Amniotic epithelial cell (primary cell): ENCODE measurements at places on chromosomes 13 and 19.

DNA sequence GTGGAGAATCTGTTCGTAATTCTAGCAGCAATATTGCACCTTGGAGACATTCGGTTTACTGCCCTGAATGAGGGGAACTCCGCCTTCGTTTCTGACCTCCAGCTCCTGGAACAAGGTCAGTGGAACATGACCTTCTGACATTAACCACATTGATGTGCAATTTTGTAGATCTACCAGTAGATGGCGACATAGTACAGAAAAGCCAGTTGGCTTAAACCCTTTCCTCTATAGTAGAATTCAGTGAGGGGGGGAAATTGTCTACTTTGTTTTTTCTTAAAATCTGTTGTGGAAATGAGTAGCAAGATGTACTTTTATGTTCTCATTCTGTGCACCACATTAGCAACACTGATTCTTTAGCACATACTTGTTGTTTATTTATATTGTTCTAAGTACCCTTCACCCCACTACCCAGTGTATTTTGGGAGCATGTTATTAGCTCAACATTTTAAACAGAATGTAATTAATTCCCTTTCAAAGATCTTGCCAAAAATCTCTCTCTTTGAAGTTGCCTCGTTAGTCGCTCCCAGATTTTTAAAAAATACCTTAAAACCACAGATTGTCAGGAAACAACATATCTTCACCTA lies 332.2 kb downstream of the MYO16 start:
- peak; percentile 76 for DNase-seq

GRCh38 chr13:96525715-96526114 lies 435.8 kb downstream of the HS6ST3 start:
- DNase-seq: no peak

DNA sequence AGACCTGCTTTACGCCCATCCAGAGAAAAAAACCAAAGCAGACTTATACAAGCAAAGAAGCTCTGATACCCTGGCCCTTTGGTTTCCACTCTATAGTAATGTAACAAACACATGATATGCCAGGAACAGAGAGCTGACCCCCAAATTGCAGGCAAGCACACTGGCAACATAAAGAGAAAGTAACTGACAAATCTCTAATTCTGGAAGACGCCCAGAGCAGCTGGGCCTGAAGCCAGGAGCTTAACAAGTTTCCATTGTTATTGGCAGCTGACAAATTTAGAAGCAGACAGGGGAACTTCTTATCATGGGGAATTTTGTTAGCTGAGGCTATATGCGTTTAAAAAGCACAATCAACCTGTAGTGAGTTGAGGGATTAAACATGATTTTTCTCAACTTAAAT lies 158.0 kb downstream of the DLEU7 start:
- peak; percentile 13 for DNase-seq

DNA sequence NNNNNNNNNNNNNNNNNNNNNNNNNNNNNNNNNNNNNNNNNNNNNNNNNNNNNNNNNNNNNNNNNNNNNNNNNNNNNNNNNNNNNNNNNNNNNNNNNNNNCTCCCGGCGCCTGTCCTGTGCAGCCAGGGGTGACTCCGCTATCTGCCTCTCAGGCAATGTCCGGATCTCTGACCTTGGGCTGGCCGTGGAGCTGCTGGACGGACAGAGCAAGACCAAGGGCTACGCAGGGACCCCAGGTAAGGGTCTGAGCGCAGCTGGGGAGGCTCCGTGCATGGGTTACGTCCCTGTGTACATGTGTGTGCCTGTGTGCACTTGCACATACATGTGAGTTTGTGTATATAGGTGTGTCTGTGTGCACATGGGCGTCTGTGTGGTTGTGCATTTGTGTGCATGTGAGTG lies 36.1 kb upstream of the TMEM255B start:
- DNase-seq: no peak

- peak; percentile 58 for DNase-seq
These were observed 33.4 kb upstream of the FRY start for GRCh38 chr13:31998131-31998530.

- DNase-seq: no peak
These were observed 9.6 kb downstream of the IRGC start for GRCh38 chr19:43725468-43725867.

- DNase-seq: peak; percentile 90
These were observed 3.2 kb downstream of the NAPA start for GRCh38 chr19:47511681-47512080.

DNA sequence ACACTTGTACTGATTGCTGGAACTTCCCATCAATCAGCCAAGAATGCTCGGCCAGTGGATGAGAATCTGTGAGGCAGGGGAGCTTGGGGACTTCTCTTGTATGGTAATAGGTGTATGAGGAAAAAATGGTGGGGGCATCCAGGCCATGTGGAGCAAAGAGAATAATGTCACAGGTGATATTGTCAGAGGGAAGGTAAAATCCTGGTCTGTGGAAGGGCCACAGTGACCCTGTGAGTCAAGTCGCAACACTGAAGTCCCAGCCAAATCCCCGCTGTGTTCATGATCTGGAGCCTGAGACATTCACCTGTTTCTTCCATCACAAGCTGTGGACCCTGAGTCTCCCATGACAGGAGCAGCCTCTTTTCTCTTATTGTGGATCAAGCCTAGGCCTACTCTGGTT lies 8.1 kb downstream of the PSG7 start:
- no peak for DNase-seq

GRCh38 chr19:6056282-6056741 lies 54.0 kb downstream of the RFX2 start:
- DNase-seq: no peak

GRCh38 chr13:96667294-96668018 lies 326.8 kb downstream of the OXGR1 start:
- no peak for DNase-seq

GRCh38 chr13:43611281-43612273 lies 175.2 kb downstream of the ENOX1 start:
- no peak for DNase-seq

GRCh38 chr13:43360892-43361610 lies 337.7 kb downstream of the DNAJC15 start:
- peak; percentile 53 for DNase-seq

- DNase-seq: peak; percentile 12
These were observed 26.0 kb upstream of the GARRE1 start for GRCh38 chr19:34228347-34228746.

DNA sequence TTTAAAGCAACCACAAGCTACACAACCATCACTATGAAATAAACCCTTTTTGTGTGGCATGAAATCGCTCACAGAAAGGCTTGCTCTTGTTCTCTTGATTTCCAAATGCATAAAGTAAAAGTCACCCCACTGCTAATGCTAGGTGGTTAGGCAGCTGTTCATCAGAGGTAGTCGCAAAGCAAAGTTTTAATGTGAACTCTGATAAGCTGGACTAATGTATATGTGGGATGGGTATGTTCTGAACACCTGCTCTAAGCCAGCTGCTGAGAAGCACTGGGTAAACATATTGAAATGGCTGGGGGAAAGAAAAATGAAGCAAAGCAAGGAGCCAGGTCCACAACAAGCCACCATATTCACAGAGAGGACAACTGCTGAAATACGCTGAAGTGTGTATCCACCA lies 142.3 kb downstream of the KLF12 start:
- no peak for DNase-seq

- no peak for DNase-seq
These were observed 148.4 kb downstream of the URI1 start for GRCh38 chr19:30090476-30090875.
